ENCODE measurements at places on chromosomes 5 and 9.

- no peak for DNase-seq
These were observed 1816.1 kb upstream of the C9orf72 start for GRCh38 chr9:29389421-29389820.

DNA sequence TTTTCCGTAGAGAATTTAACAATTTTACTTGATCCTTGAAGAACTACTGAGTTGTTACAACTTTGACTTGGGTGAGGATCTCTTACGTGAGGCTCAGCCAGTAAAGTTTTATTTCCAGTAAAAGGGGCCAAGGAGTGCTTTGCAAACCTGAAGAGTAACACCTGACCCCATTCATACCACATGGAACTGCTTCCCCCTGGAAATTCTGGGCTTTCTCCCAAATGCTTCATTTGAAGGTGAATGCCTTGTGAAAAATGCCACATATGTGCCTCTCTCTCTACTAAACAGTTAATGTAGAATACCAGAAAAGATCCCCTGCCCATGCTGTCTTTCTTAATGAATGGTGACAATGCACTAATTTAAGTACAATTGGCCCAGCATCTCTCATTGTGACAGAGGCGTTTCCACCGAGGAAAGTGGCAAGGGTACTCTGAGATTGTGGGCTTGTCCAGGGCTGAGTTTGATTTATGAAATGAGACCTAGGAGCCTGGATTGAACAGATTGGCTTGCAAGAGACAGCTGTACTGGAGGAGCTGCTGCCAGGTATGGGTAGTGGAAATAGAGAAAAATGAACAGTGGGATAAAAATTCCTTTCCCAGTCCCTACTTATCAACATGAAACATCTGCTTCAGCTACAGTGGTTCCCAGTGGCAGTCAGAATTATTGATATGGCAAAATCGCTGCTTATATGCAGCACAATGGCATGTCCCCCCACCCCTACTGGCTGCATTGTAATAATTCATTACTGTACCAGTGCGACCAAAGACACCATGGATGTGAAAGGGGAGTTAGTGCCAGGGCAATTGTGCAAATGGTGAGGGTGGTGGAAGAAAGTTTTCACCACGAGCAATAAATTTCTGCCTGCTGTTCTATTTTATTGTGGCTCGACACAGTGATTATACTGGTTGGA lies 843.7 kb upstream of the WWC1 start:
- no peak for DNase-seq

- no peak for DNase-seq
These were observed 708 bp upstream of the CSNK1G3 start for GRCh38 chr5:123511290-123511647.

DNA sequence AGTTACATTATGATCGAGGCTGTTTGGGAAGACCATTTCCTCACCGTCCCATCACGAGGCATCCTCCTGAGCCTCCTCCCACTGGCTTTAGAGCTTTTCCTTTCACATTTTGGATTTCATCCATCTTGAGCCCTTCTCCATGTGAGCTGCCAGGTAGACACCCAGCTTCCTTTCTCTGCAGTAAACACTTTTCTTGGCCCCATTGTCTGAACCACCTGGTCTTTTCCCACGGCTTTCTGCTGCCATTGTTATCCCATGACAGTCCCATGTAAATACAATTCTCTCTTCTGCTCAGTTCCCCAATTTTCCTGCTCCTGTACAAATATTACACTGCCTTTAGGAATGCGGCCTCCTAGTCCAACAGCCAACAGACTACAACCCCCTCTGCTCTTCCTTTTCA lies 24.1 kb downstream of the UBE2QL1 start:
- DNase-seq: no peak

DNA sequence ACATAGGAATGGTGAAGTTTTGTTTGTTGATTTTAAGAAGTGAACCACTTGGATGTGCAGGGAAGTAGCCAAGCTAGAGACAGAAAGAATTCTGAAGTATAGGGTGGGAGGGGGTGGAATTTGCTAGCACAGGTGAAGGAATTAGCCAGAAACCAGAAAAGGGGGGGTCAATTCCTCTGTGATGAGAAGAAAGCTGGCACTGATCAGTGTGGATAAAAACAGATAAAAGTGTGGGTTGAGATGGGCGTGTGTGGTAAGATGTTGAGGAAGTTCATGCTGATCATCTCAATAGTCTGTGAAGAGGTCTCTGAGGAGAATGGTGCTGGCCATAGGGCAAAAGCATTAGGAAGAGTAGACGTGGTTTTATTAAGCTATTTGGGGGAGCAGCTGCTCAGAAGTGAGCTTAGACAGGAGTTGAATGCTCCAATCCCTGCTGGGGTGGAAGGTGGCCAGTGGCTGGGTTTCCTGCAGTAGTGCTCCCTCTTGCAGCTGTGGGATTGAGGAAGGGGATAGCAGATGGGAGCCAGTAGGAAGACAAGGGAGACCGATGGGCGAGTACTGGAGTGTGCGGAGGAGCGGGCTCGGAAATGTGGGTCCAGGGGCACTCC lies 88.7 kb upstream of the ELL2 start:
- no peak for DNase-seq

DNA sequence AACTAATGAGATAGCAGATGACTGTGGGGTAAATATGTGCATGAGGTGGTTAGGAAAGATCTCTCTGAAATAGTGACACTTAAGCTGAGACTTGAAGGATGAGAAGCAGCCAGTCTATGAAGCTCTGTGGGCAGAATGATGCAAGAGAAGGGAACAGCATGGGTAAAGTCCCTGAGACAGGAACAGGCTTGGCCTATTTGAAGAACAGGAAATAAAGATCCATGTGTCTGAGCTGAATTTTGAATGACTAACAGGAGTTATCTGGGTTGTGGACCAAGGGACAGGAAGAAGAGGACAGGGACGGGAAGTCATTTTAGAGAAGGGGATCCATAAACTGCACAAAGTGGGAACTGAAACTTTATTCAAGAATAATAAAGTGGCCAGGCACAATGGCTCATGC lies 25.6 kb upstream of the HMGCS1 start:
- DNase-seq: no peak

GRCh38 chr5:37495668-37496347 lies 116.7 kb downstream of the WDR70 start:
- DNase-seq: no peak

GRCh38 chr9:91625331-91625730 lies 201.7 kb upstream of the NFIL3 start:
- no peak for DNase-seq

- DNase-seq: no peak
These were observed 59.1 kb downstream of the GTF3C4 start for GRCh38 chr9:132729235-132729890.

DNA sequence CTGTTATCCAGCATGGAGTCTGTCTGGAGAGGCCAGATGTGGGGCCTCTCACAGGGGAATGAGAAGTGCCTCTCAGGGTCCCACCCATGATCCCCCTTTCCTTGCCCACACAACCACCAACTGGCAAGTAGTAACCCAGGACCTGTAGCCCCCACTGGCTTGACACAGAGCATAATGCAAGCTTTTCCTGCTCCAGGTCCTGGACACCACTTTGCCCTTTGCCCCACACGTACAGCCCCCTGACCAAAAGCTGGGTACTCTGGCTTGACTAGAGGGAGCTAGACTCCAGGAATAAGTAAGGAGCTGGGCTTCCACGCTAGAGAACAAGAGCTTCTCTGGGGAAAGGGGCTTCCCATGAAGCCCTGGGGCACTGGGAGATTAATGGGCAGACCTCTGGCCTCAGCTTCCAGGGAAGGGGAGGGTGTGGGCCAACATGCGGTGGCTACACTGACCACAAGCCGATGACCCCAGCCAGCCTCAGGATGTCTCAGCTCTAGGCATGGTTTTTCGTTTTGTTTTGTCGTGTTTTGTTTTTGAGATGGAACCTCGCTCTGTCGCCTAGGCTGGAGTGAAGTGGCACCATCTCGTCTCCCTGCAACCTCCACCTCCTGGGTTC lies 109.5 kb downstream of the C9orf50 start:
- no peak for DNase-seq

GRCh38 chr5:170757182-170757601 lies 26.3 kb upstream of the GABRP start:
- DNase-seq: no peak

- DNase-seq: peak; percentile 55
These were observed 505 bp downstream of the C5orf34 start for GRCh38 chr5:43514471-43514815.

DNA sequence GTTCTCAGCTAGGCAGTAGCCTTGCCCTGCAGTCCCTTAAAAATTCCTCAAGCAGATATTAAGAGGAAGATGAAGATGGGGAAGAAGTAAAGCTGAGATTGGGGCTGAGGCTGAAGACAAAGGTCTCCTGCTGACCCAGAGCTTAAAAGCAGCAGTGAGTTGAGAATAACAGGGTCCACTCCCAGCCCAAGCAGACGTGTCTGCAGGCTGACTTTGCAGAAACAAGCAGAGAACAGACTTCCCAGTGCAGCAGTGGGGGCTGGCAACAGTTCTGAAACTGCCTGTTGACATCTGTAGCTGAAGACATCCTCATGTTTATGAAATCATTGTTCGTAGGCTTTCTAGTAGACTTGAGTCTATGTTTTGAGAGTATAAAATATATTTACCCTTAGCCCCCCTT lies 1.1 kb downstream of the CTXN3 start:
- no peak for DNase-seq

DNA sequence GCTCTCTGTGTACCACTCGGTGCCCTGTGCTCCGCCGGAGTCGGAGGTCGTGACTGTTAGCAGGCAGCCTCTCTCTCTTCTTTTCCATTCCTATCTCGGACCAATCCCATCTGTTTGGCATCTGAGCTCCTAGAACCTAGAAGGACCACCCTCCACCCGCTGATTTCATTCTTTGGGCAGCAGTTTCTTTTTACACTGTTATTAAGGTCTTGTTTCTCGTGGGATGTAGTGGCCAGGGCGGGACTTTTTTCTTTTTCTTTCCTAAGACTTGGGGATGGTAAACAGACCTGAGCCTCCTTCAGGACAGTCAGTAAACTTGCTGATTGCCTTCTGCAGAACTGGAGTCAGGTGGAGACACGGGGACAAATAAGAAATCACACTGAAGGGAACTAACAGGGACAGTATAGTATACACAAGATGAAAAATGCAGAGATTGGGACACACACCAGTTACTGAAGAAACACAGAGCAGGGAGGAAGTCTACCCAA lies 500 bp downstream of the URM1 start:
- no peak for DNase-seq

GRCh38 chr5:150067405-150067960 lies 18.9 kb downstream of the CSF1R start:
- DNase-seq: no peak
